ENCODE measurements at places on chromosomes 1 and 21.
A peak's percentile ranks its signal among the peaks of the same experiment; 100 is the strongest.

GRCh38 chr1:97252925-97253324 is 531.3 kb downstream of the PTBP2 start:
- no peak for DNase-seq

GRCh38 chr1:6024376-6024775 is 21.3 kb upstream of the KCNAB2 start:
- no peak for DNase-seq

DNA sequence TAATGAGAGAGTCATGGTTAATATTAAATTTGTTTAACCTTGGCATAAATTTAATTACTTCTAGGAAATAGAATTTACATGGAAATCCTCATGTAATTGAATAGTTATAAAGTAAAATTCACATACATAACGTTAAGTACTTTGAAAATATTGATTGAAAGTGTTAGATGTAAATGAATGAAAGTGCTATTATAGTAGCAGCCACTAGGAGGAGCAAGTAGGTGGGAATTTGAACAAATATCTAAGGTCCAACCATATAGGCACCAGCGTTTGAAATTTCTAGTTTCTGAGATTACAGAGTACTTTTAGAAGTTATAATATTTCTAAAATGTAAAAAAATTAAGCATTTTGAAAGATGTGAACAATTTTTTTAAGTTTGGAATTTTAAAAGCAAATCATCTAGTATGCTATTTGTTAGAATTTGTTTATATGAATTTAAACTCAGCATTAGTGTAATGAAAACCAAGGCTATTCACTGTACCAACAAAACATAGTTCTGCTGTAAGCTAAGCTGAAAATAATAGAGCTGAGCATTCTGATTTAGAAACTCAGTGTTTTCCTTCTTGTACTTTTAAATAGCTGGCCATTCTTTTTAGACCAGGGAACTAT is 3.3 kb downstream of the B3GALT2 start:
- DNase-seq = peak; percentile 66

DNA sequence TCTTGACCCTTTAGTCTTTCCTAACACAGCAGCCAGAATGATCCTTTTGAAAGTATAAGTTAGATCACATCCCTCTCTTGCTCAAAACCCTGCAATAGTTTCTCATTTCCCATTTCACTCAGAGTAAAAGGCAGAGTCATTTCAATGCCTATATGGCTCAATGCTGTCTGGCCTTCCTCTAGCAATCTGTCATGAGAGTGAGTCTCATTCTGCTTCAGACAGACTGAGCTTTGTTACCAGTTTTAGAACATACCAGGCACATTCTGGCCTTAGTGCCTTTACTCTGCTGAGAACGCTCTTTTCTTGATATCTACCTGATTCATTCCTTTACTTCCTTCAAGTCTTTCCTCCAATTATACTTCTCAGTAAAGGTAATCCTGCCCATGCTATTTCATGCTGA is 372.8 kb upstream of the PKN2 start:
- DNase-seq = no peak

DNA sequence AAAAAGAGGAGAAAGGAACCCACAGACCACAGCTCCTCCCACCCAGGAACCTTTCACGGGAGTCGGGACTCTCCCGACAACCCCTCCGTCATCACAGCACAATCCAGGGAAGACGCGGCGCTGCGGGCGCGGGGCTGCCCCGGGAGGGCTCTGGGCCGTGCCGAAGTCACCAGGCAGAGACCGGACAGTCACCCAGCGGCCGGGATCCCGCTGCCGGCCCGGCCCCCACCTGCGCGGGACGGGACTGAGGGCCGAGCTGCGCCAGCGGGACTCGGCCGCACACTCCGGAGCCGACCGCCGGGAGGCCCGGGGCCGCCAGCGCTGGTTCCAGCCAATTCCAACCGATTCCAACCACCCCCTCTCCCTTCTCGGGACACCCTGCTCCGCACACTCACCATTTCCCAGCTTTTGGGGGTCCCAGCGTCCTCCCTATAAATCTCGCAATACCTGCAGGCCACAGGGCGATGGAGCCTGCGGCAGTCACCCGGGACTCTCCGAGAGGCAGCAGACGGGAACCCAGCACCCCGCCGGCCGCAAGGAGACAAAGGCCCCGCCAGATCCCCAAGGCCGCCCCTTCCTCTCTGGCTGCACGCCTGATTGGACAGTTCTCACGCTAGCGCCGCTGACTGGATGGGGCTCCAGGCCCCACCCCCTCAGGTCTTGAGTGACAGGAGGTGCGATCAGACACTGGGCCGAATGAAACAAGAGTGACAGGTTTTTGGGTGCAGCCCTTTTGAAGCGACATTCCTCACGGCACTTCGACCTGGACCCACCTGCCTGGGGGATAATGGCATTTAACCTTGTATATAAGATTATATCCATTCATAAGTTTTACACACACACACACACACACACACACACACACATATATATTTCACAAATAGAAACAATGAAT is at the start of gene ZNF695:
Gene ZNF695, minus strand, starts transcription at position 547 of the 895 bp plus-strand sequence. Its CDS starts 149 bp downstream, at position 398.
- DNase-seq = peak; percentile 96

DNA sequence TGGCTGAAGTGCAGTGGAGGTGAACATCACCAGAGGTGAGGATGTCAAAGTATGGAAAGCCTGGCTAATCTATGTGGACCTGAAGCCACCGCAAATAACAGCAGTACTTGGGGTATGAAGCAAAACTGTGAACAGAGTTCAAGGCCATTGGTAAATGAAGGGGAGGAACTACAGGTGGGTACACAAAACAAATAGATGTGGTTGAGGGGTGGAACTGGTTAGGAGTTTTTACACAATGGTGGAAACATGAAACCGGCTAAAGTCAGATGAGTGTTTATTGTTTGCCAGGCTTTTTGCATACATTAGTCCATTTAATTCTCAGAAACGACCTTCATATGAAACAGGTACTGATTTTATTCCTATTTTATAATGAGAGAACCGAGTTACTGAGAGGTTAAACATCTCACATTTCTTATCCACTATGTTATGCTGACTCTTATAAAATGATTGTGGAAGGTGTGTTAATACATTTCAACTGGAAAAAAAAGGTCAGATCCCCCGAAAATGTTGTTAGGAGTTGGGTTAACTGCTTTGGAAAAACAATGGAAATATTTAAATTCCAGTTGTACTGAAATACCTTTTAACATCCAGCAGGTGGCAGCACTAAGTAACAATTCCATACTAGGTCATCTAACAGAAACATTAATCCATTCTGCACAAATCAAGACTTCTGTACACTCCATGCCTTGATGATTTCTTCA is 44.3 kb upstream of the GTF2B start:
- no peak for DNase-seq

GRCh38 chr1:247110627-247111258 is 6.6 kb upstream of the ZNF669 start:
- no peak for DNase-seq

- no peak for DNase-seq
Measured at GRCh38 chr1:162010175-162010506, 13.5 kb downstream of the OLFML2B start.

DNA sequence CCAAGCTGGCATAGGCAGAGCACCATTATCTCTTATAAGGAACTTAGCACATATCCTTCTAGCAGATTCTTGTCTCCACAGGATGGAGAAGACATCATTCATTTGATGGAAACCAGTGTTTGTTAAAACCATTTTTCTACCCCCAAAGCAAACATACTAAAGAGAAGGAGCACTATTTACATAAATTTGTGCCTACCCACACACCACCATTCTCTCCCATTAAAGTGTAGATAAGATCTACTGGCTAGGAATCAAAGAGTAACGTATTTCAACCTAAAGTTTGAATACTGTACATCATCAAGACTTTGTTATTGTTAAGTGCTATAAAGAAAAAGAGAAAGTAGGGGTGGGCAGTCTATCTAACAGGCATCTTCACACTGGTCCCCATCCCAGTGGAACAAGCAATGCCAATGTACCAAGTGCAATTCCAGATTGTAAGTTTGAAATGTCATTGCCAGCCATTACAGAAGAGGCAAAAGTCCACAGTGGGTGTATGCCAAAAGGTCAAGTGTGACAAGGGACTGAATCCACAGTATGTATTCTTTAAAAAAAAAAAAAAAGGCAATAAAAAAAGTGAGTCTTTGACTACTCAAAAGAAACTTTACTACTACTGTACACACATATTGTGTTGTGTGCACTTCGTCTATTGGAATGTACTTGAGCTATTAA is 18.8 kb downstream of the CCSAP start:
- DNase-seq = no peak

DNA sequence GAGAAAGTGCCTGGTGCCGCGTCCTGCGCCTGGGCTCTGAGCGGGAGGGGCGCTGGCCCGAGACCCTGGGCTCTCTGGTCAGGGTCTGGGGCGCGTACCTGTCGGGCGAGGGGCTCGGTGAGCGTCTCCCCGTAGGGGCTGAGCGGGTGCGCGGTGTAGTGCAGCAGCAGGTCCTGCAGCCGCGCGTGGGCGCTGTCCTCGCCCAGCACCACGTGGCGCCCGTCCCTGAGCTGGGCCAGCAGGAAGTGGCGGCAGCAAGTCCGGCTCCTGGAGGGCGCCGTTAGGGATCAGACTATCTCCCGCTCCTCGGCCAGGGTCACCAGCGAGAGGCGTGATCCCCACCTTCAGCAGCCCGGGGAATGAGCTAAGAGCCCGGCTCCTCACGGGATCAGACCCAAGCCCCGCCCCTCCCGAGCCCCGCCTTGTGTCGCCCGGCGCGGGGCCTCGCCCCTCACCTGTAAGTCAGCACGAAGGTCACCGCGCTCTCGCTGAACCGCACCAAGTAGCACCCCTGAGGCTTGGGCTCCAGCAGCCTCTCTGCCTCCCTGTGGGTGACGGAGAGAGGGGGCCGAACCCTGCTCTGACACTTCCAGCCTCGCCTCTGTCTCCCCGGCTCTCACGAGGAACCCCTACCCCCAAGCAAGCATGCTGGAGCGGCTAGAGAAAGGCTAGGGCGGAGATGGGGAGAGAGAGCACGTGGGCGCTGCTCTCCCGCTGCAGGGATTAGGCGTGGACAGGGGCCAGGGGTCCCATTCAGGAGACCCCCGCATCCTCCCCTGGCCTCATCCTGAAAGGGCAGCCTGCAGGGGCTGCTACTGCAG is 2.7 kb downstream of the SH2D2A start:
- DNase-seq = peak; percentile 40

DNA sequence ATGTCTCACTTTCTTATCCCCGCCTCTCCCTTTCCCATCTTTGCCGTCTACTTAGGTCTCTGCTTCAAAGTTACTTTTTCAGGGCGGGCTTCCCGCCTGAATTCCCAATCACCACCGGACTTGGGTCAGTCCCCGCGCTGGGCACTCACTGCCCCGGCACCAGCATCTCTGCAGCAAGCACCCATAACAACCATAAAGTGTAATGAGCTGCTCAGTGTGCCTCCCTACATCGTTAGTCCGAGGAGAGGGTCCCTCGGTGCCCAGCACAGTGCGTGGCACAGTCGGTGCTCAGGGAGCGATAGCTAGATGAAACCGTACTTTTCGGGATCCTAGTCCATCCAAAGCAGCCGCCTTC is 633 bp upstream of the CTPS1 start:
- no peak for DNase-seq

All from NCI-H774 (cell line).